Activated naive CD4-positive, alpha-beta T cell treated with anti-CD3 and anti-CD28 coated beads, Interleukin-2, amount 50 U/mL, for 72 hours (primary cell): ENCODE measurements at places on chromosomes 1 and 21.

- DNase-seq = no peak
Measured at GRCh38 chr1:71967670-71968069, 314.7 kb downstream of the NEGR1 start.

DNA sequence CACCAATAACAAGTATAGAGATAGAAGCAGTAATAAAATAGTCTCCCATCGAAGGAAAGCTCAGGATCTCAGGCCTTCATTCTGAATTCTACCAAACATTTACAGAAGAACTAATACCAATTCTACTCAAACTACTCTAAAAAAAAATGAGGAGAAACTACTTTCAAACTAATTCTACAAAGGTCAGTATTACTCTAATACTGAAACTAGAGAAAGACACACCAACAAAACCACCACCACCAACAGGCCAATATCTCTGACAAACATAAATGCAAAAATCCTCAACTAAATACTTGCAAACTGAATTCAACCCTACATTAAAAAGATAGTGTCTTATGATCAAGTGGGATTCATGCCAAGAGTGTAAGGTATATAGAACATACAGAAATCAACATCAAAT, 1078.4 kb downstream of the KCNT2 start:
- no peak for DNase-seq

- no peak for DNase-seq
Measured at GRCh38 chr1:70156529-70157120, 48.8 kb downstream of the LRRC40 start.

DNA sequence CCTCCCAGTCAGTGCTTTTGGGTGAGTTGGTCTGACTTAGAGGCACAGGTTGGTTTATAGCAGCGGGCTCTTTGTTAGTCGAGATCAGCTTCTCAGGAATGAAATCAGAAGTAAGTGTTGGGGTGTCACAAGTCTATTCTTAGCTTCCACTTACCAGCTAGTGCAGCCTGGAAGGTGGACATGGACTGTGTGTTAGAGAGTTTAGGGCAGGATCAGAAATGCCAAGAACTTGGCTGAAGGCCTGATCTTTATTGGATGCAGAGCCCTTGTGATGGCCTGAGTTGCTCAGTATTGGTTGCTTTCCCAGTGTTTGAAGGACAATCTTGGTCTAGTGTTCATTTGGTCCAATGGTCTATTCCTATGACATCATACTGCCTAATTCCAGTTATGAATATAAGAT, 377.0 kb upstream of the USP24 start:
- DNase-seq = no peak

DNA sequence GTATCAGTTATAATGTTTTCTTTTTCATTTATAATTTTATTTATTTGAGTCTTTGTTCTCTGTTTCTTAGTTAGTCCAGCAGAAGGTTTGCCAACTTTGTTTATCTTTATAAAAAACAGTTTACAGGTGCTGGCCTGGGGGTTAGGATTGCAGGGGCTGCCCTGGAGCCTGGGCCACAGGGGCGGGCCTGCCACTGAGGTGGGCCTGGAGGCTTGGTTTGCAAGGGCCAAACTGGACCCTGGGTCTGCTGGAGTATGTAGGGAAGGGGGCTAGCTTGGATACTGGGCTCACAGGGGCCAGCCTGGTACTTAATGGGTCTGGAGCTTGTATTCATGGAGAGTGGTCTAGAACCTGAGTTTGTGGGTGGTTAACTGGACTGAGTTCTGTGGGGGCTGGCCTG, 789.9 kb upstream of the ADGRL4 start:
- no peak for DNase-seq

DNA sequence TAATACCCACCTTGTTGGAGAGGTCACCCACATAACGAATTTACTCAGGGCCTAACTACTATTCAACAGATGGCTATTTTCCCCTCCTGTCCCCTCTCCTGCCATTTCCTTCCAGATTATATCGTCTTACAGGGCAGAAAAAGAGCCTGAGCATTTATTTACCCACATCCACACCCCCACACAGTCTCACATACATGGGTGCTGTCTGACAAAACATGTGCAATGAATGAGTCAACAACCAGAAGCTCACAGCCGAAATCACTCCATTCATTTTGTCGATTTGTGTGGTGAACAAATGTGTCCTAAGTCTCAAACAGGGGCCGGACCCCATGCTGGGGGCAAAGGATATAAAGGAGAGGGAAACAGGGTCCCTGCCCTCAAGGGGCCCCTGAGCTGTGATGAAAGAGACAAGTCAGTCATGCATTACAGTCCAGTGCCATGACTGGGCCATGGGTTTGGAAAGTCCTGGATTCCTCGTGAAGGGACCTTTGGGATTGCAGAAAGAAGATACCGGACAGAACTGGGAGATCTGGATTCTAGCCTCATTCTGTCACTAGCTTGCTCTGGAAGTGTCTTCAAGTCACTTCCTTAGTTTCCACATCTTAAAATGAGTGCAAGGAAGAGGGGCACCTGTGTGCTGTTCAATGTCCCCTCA, 16.4 kb upstream of the ZNF683 start:
- no peak for DNase-seq

GRCh38 chr1:31127266-31127665, 61.7 kb upstream of the PUM1 start:
- DNase-seq = no peak

- peak; percentile 47 for DNase-seq
Measured at GRCh38 chr1:172089768-172090510, 248.6 kb downstream of the DNM3 start.

GRCh38 chr1:228362141-228362883, 44.3 kb downstream of the TRIM11 start:
- DNase-seq = no peak

DNA sequence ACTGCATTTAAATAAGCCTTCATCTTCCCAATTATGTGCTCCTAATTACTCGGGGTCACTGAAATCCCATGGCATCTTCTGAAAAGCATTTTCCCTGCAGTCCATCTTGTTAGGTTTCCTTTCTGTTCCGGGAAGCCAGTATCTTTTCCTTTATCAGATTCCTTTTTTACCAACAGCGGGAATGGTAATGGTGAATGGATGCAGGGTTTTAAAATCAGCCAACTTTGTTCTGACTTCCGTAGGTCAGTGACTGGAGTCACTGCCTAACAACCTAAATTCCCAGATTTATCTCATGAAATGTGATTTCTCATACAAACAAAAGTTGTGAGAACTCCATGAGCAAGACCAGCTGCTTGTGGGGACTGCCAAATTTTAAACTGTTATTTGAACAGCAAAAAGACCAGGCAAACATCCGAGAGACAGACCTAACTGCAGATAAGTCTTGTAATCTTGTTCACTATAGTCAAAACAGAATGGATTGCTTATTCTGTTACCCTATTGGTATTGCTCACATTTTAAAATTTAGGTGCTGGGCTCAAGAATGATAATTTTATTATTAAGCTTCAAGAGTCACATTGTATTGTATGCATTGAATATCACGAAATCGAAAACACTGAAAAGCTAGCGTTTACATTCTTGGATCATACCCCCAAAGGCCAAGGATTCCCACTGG, 1.2 kb upstream of the RWDD3 start:
- no peak for DNase-seq

GRCh38 chr1:143665606-143666005, 306.2 kb downstream of the FAM72C start:
- DNase-seq = no peak

GRCh38 chr1:198064181-198064580, 92.6 kb upstream of the NEK7 start:
- DNase-seq = no peak

- no peak for DNase-seq
Measured at GRCh38 chr1:167587342-167587741, 33.8 kb upstream of the CREG1 start.

DNA sequence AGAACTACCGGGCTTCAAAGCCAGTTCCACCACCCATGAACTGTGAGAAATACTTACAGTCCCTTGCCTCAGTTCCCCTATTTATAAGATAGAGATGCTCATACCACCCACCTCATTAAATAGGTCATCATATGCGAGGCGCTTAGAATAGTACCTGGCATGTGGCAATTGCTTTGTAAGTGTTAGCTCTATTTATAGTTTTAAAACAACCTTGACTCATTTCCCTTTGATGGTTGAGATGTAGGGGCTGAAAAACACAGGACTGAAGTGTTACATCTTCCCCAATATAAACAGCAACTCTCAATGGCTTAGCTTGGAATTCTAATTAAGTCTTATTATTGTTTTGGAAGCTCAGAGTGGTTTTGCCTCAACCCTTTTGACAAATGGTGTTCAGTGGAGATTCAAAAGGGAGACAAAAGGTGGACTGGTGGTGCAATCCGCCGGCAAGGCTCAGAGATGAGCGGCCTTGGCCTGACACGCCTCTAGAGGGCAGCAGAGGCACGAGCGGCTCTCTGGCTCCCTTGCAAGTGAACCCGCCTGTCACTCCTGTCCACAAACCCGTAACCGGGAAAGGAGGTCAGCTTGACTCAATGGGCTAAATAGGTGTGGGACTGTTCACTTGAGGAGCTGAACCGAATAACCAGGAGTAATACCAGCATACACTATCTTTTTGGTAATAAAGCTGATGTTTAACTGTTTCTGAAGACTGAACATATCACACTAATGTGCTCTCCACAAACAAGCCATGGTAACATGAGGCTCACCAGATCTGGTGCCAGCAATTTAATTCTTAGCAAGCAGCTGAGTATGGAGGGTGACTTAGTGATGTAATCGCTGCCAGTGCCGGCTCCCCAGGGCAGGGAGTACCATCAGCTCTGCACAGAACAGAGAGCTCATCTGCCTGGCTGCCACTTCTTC, 19.5 kb upstream of the SMYD2 start:
- DNase-seq = peak; percentile 72

GRCh38 chr1:186089940-186090339, 285.1 kb downstream of the TPR start:
- no peak for DNase-seq

- no peak for DNase-seq
Measured at GRCh38 chr21:33259428-33259827, 6.7 kb upstream of the IL10RB start.
